T follicular helper cell (primary cell): ENCODE measurements at places on chromosomes 12 and 14.

DNA sequence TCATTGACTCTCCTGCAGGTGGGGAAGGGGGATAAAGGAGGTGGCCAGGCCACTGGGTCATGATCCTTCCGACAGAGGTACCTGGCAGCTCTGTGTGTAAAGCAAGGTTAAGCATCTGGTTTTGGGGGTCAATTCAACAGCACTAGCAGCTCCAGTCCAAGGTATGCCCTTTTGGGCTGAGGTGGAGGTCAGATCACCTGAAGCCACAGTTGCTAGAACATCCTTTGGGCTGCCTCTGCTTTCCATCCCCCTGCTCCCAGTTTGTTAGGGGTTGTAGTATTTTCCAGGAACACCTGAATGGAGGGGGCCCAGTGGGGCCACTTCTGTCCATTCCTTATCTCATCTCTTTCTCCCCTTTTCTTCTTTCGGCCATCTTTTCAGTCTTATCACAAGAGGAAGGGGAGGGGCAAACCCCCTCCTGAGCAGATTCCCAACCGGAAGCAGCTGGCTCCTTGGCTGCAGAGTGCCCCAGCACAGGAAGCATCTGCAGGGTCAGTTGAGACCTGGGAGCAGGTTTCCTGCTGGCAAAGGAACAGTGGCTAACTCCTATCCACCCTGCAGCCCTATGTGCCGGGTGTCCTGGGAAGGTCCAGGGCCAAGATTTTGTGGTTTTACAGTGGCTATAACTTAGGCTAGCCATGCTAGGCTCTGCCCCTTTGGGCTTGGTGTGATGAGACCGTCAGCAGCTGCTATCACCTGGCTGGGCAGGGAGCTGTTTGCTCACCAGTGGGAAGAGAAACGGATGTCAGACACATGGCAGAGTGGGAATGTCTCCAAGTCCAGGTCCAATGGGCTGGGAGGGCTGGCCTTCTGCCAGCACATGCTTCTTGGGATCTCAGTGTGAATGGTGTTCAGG is 40.2 kb downstream of the SH2B3 start:
- DNase-seq, result no peak

- no peak for DNase-seq
These were observed 18.6 kb downstream of the BRF1 start for GRCh38 chr14:105282098-105282725.

- DNase-seq, result no peak
These were observed 30.0 kb upstream of the EID3 start for GRCh38 chr12:104273503-104273902.

- no peak for DNase-seq
These were observed 634.2 kb downstream of the SLC16A7 start for GRCh38 chr12:60230056-60230455.

DNA sequence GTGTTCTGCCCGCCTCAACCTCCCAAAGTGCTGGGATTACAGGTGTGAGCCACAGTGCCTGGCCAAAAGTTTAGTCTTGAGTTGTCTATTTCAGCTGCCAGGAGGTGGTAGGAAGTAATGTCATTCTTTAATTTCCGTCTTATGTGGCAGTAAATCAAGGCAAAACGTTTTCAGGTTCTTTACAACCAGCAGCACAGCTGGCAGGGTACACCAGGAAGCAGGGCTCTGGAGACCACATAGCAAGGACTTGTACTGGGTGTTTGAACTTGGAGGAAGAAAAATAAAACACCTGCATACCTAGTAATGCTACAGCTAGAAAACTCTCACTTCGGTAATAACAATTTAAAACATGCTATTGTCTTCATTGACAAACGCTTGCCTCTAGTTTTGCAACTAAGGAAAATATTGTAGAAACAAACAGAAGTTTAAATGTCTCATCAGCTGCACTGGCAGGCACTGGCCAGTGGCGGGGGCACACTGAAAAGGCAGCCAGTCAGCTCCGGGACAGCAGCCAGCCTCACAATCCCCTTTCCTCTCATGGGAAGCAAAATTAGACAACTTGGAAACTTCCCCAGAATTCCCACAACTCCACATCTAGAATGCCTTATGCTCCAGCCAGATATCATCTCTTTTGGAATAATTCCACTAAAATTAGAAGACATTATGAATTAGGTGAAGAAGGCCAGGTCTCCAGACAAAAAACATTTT is 72.2 kb downstream of the CLIP1 start:
- DNase-seq, result no peak

GRCh38 chr14:20530771-20531571 is 25.6 kb downstream of the RNASE10 start:
- DNase-seq, result peak; percentile 62

DNA sequence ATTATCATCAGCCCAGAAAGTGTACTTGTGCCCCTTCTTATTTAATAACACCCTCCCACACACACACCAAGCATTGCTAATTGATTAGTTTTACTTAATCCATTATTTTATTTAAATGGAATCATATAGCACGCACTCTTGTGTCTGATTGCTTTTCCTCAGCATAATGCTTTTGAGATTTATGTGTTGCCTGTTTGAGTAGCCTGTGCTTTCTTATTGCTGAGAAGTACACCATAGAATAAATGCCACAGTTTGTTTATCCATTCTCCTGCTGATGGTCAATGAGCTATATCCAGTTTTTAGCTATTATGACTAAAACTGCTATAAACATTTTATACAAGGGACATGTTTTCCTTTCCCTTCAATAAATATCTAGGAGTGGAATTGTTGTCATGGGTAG is 409.9 kb upstream of the PDE3A start:
- no peak for DNase-seq

DNA sequence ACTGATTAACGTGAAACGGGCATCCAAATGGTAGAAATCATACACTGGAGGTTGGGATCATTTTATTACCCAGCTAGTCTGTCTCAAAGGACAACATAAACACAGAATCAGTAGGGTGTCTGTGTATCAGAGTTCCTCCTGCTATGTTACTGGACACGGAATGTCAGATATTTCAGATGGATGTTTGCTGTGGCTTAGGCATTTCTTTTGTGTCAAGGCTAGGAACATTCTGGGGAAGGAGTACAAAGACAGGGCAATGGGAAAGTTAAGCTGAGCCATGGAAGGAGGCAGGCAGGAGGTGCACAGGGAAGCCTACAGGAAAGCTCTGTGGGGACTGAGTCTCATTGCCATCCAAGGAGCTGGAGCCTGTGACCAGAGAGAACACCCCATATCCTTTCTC is 254.6 kb downstream of the C12orf75 start:
- DNase-seq, result no peak

GRCh38 chr14:38171197-38171596 is 36.5 kb upstream of the SSTR1 start:
- no peak for DNase-seq

DNA sequence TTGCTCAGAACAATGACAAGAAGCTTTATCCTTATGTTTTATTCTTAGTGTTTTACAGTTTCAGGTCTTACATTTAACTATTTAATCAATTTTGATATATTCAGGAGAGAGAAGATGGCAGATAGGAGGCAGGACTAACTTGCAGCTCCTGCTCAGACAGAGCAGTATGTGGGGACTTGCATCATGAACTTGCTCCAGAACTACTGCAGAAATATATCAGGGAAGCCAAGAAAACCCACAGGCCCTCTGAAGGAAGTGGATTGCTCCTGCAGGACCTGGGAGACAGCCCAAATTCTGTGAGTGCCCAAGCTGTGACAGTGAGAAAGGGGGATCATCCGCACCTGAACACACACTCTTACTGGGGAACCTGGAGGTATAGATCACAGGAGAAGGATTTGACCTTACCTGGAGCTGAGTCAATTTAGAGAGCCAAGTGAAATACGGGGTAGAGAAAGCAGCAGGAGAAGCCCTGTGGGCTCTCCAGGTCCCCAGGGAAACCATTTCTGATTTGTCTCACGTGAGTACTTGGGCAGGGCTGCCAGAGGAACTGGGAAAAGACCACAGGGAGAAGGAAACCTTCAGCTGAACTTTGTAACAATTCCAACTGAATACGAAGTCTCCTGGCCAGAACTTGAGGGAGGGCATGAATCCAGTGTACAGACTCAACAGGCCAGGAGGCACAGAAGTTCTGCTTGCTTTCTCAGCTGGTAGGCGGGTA is 28.9 kb upstream of the TSPAN8 start:
- no peak for DNase-seq

DNA sequence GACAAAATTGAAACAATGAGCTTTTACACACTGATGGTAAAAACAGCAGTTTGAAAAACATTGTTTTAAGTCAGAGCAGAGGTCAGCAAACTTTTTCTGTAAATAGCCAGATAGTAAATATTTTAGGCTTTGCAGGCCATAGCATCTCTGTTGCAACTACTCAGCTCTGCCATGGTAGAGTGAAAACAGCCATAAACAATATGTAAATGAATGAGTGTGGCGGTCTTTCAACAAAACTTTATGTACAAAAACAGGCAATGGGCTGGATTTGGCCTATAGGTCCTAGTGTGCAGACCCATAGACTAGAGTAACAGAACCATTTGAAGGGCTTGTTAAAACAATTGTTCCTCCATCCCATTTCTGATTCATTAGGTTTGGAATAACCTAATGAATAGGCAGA is 114.8 kb downstream of the TGFB3 start:
- no peak for DNase-seq

DNA sequence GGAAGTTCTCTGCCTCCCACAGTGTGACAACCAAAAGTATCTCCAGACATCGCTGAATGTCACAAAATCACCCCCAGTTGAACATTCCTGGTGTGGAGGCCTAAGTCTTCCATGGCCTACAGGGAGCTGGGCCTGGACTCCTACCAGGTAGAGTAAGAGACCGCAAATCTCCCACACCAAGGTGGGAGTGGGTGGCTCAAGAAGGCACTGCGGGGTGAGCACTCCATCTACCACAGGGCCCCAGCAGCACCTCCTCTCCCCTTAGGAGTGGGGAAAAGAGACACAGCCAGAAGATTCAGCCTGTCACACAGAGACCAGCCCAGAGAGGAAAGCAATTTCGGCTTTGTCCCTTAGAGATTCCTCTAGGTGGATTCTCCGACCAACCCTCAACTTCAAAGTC is 25.5 kb downstream of the LRTM2 start:
- DNase-seq, result no peak

DNA sequence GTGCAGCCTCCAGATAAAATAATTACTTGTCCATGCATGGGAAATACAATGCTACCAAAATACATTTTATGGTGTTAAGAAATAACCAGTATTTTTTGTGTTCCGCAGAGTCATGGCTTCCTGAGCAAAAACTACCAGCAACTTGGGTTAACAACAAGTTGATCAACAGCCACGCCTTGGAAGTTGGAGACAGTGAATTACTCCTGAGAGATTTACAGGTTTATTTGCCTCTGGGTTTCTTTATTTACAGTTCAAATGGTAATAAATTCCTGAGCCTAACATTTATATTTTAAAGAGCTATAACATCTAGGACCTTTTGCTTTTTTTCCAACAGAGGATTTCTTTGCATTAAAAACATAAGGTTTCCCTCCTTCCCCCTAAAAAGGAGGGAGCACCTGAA is 194.0 kb downstream of the IPO8 start:
- no peak for DNase-seq

- DNase-seq, result no peak
These were observed 4.6 kb upstream of the CACNB3 start for GRCh38 chr12:48813465-48814261.

GRCh38 chr14:78088916-78089315 is 81.3 kb upstream of the NRXN3 start:
- no peak for DNase-seq

DNA sequence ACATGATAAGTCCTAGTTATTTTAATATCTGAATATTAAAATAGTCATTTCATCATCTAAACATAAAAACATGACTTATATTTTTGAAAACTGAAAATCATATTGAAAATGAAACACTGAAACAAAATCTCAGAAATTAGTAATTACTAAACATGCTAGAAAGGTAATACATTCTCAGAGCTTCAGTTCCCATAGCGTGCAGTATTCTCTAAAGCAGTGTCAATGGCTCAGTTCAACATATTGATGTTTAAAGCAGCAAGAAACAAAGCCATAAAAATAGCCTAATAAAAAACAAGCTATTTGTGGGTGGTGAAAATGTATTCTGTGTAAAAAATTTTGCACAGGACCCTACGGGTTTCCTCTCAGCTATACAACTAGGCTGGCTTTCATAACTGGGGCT is 1337.4 kb downstream of the FSCB start:
- no peak for DNase-seq

GRCh38 chr12:122499991-122500684 is 594 bp downstream of the ZCCHC8 start:
- DNase-seq, result peak; percentile 10

DNA sequence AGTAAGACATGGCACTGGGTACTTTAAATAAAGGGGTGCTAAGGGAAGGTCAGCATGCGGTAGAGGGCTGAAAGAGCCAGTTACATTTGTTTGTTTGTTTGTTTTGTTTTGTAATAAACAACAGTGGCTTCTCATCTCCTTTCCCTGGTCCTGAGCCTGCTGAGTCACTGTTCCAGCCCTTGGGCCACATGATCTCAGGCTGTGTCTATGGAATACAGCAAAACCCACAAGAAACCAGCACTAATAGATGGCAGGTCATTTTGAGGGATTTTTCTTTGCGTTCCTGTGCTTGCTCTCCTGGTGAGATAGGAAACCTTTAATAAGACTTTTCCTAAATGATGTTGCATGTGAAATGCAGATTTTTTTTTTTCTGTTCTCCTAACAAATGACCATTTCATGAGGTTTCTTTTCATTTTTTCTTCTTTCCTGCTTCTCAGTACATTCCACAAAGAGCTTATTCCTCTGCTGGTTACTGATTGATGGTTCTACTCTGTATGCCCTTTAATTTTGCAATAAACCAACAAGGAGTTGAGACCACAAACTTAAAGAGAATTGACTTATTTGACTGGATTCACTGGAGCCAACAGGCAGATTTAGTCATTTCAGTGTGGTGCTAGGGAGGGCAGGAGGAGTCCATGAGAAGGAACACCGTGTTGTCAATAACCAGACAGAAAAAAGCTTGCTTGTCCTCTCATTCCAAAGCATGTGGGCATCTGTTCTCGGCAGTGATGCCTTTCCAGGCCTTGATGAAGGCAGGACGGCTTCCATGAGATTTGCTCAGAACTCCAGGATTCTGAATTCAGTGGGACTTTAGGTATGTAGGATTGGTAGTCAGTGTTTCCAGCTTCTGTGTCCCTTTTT is 459.2 kb downstream of the RAD51B start:
- no peak for DNase-seq
